ENCODE measurements at places on chromosomes 2 and 18.

- DNase-seq, result no peak
These were observed 127.4 kb downstream of the TGIF1 start for GRCh38 chr18:3577281-3577855.

DNA sequence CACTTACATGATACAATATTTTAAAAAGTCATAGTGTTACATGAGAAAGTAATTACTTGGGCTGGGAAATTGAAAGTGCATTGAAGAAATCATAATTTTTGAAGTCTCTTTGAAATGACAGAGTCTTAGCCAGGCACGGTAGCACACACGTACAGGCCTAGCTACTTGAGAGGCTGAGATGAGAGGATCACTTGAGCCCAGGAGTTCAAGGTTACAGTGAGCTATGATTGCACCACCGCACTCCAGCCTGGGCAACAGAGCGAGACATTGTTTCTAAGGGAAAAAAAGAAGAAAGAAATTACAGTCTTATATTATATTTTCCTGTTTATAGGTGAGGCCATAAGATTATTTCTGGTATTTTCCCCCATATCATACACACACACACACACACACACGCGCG lies 9.2 kb upstream of the IAH1 start:
- no peak for DNase-seq

GRCh38 chr18:69876490-69876889 lies 71.2 kb downstream of the CD226 start:
- DNase-seq, result no peak

DNA sequence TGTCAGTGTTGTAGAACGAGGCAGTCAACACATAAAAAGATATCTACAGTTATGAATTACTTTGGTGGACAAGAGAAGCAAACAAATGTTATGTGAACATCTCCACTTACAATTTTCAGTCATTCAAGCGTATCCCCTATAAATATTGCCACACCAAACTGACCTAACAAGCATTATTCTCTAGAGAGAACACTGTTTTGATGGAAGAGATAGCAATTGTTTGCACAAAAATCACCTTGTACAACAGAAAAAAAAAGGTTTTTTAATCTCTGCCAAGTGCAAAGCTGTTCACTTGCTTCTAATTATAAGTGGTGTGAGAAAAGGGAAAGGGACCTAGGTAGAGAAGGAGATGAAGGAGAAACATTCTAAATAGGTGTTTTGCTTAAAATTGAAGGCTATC lies 33.8 kb downstream of the PID1 start:
- DNase-seq, result no peak

GRCh38 chr2:46315103-46315890 lies 18.1 kb downstream of the EPAS1 start:
- no peak for DNase-seq

GRCh38 chr2:198706476-198707082 lies 751.2 kb downstream of the SATB2 start:
- DNase-seq, result no peak

GRCh38 chr18:6156446-6156845 lies 258.3 kb downstream of the L3MBTL4 start:
- no peak for DNase-seq

GRCh38 chr2:99201959-99202678 lies 21.1 kb downstream of the MRPL30 start:
- DNase-seq, result no peak

GRCh38 chr18:73791081-73791480 lies 356.6 kb downstream of the FBXO15 start:
- DNase-seq, result no peak

DNA sequence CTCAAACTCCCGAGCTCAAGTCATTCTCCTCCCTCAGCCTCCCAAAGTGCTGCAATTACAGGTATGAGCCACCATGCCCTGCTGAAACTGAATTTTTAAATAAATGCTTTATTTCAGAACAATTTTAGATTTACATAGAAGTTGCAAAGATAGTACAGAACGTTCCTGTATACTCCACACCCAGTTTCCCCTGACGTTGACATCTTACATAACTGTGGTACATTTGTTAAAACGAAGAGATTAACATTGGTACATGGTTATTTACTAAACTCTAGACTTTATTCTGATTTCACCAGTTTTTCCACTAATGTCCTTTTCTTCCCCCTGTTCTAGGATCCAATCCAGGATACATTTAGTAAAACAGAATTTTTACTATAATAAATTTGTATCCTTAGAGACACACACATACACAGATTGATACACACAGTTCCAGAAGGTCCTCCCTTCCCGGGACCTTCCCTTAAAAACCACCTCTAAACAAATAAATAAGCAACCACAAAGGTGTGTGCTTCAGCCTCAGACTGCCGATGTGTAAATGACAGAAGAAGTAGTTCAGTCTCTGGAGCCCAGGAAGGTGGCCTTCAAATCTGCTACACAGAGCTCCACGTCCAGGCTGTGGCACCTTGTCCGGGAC lies 6.9 kb downstream of the NEU2 start:
- no peak for DNase-seq

DNA sequence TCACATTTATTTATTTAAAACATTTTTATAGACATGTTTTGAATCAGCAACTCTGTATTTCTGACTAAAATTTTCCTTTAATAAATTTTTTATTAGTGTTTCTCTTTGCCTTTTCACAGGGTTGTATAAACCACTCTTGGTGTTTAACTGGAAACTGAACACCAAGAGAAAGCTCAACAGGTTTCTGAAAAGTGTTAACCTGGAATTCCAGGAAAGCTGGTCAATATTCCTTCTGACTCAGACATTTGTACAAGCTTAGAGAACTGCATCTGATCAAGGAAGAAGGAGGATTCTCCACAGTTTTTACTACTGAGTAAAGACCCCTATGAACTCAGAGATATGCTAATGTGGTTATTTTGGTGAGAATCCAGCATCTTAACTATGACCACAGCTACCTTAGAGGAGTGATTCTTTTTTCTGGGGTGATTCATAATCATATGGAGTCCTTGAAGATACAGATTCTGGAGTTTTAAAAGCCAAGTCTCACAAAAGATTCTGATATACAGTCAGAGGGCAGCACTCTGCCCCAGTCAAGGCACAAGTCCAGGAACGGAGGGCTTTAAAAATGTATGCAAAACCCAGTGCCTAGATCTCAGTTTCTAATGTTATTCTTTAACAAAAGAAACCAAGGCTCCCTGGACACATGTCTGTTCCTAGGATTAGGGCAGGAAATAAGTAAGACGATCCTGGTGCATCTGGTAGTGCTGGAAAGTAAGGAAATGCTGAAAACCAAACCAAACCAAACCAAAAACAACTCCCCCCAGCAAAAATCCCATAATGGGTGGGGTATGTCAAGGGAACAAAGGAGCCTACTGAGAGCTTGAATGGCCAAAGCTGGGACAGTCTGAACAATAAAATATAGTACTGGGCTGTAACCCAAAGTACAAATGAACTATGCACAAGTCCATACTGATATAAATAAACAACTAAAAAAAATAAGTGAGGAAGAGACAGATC lies 85.1 kb upstream of the FZD5 start:
- no peak for DNase-seq

- no peak for DNase-seq
These were observed 61.3 kb downstream of the GALNT1 start for GRCh38 chr18:35642802-35643201.

- no peak for DNase-seq
These were observed 18.4 kb upstream of the KIAA2012 start for GRCh38 chr2:202054679-202055078.

GRCh38 chr18:59957957-59958356 lies 58.2 kb downstream of the PMAIP1 start:
- DNase-seq, result no peak

GRCh38 chr2:222656526-222657446 lies 894 bp upstream of the FARSB start:
- no peak for DNase-seq

DNA sequence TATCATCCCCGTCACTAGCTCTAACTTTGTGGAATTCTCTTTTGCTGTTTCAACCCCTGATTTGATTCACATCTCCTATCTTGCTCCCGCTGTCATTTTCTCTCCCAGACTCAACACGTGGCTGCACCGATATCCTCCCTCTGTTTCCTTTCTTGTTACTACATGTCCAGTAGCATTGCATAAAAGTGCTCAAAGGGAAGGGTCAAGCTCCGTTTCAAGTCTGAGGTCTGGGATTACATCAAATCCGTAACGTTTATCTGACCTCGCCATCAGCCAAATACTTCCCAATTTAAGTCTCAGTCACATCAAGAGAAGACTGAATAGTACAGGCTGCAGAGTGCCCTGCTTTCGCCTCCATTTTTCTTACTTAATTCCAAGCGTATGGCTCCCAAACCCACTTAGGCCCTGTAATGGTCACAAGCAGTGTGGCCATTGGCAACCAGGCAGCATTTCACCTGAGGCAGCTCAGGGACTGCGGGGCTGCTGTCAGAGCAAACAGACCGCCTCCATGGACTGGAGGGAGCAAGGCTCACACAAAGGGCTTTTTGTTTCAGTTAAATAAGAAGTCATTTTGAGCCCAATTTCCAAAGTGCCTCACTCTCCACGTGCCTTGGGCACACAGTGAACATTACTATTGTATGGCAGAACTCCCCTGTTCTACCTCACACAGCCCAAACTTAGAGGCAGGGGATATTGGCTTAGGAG lies 217.8 kb downstream of the BCL11A start:
- no peak for DNase-seq

DNA sequence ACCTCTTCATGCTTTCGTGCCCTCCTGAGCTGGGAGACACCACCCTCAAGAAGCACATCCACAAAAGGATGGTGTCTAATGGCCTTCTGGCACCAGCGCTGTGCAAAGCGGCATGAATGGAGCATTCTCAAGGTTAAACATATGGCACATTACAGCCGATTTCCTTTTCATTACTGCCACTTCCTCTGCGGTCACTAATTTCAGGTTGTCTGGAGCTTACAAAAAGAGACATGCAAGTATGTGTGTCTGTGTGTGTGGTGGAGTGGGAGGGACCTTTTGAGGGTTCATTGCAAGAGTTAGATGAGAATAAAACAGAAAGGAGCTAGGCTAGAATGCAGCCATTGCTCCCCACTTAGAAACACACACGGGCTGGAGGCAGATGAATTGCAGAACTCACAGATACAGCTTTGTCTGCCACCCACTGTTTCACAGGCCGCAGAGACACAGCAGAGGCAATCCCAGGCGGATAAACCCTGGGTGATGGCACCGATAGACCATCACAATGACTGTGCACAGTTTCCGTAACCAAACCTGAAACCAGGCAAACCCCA lies 76.0 kb downstream of the TGIF1 start:
- peak; percentile 59 for DNase-seq

DNA sequence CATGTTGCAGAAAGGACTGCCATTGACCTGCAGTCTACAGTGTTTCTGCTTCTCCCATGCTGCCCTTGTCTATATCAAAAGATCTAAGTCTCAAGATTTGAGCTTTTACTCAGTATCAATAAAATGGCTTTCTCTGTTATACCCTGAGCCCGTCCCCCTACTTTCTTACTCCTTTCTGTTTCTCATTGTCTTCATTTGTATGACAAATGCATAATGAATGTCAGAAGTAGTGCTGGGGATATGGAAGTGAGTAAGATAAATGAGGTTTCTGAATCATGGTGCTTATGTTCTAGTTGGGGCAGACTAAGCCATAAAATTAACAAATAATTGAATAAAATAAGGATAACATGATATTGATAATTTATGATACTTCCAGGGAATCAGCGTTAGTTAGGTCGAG lies 128.6 kb downstream of the PARD3B start:
- DNase-seq, result no peak

GRCh38 chr2:20630967-20631366 lies 19.9 kb downstream of the HS1BP3 start:
- DNase-seq, result no peak

DNA sequence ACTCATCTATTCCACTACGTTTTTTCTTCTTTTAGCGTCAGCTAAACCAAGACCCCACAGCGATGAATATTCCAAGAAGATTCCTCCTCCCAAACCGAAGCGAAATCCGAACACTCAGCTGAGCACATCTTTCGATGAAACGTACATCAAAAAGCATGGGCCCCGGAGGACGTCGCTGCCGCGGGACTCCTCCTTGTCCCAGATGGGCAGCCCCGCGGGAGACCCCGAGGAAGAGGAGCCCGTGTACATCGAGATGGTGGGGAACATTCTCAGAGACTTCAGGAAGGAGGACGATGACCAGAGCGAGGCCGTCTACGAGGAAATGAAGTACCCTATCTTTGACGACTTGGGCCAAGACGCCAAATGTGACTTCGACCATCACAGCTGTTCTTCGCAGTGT lies 182.4 kb downstream of the NYAP2 start:
- DNase-seq, result no peak

DNA sequence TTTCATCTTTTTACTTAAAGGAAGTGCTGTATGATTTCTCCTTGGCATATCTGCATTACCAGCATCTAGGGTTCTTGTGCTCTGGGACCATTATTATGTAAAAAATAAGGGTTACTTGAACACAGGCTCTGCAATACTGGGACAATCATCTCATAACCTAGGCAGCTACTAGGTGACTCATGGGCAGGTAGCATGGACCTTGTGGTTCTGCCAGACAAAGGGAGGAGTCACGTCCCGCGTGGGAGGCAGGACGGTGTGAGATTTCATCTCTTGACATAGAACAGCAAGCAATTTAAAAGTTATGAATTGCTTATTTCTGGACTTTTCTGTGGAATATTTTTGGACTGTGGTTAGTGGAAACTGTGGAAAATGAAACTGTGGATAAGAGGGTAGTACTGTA lies 34.1 kb downstream of the ASAP2 start:
- no peak for DNase-seq

DNA sequence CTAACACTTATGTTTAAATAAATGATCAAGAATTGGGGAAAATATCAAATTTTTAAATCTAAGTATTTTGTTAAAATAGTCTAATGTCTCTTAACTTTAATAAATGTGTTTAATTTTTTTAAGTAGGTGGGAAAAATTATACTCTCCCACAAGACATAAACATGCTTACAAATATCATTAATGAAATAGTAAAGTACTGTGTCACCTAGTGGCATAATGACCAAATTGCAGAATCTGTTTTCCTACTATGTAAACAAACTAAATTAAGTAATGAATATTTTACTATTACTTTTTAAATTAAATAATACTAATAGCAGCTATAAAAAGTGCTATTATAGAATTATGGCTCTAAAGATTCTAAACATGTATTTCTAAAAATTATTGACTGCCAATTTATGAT lies 52.0 kb upstream of the CHAC2 start:
- DNase-seq, result no peak

GRCh38 chr18:37524498-37525261 lies 40.9 kb downstream of the CELF4 start:
- no peak for DNase-seq

DNA sequence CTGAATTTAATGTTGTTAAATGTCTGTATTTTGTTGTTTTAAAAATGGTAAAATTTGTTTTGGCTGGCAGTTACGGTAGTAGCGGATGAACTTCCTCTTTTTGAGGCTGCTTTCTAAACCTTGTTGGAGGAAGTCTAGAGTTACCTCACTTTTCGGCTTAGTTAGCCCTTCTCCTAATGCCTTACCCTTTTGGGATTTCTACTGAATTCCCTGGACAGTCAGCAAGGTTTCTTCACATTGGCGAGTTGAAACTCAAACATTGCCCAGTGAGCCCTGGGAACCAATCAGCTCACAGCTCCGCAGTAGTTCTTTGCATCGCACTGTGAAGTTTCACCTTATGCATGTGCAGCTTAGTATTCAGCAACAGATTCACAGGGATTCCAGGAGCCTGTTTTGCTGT lies 55.2 kb downstream of the TMEM247 start:
- DNase-seq, result peak; percentile 42

- peak; percentile 63 for DNase-seq
These were observed 7.9 kb downstream of the PCBP1 start for GRCh38 chr2:70094978-70095719.

All from GM10248 (cell line).